ENCODE measurements at places on chromosomes 4 and X.
A peak's percentile ranks its signal among the peaks of the same experiment; 100 is the strongest.

DNA sequence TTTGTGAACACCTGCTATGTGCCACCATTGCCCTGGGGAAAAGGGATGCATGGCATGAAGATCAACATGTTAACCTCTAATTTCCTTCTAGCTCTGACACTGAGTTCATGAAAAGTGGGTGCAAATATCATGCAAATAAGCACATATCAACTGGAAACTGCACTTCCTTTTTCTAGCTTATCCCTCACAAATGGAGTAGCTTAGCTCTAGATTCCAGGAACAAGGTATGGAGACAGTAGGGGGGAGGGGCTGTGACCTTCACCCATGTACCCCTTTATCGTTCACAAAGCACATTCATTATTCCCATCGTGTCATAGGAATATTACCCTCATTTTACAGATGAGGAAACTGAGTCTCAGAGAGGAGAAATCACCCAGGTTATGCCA, 37.4 kb downstream of the STARD8 start:
- DNase-seq: no peak

DNA sequence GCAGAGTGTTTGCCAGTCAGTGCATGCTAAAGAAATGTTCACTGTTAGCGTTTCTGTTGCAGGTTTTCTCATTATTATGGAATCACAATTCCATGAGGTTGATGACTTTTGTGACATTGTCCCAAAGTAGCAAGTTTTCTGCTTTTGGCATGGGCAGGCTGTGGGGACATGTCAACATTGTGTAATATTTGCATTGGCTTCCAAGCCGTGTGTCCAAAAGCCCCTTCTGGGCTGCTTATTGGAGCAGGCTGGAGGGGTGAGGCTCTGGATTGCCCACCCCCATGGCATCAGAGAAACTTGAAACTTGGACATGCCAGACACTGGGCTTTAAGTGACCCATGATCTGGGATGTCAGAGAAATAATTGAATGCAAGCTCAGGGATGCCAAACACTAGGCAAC, 90.7 kb downstream of the RTL9 start:
- no peak for DNase-seq

DNA sequence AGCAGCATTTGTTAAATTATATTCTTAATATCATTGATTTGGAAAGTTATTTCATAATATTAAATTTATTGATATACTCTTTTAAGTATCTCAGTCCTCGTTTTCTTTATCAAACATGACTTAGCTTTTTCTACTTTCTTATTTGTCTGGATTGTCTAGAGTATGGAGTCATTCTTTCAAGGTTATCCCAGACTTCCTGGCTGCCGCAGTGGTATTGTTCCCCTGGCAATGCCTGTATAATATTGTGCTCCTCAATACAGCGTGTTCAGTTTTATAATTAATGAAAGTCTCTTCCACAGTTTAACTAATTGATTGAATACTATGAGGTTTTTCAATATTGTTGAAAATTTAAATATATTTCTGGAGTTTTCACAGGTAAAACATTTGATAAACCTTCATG, 310.9 kb downstream of the ANKRD50 start:
- no peak for DNase-seq

DNA sequence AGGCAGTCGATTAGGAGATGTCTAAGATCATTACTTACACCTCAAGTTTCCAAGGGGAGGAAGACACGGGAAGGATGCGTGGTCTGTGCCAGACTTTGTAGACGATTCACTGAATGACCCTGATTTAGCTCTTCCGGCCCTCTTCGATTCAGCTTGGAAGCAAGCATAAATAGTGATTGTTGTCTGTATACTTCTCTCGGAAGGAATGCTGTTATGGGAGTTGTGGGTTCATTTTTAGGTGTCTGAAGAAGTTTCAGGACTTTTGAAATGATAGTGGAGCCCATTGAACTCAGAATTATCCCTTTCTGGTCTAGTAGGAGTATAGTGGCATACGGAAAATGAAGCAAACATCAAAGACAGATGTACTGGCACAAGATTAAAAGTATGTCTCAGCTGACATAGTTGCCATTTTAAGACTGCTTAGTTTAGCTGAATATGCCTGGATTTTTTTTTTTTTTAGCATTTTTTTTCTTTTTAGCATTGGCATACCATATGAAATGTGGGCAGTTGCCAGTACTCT, 1.0 kb upstream of the ANKRD17 start:
- DNase-seq: peak; percentile 28

- no peak for DNase-seq
These were observed 43.1 kb downstream of the RAPGEF2 start for GRCh38 chr4:159145992-159146330.

- no peak for DNase-seq
These were observed 12.0 kb downstream of the TSPAN5 start for GRCh38 chr4:98646422-98646821.

DNA sequence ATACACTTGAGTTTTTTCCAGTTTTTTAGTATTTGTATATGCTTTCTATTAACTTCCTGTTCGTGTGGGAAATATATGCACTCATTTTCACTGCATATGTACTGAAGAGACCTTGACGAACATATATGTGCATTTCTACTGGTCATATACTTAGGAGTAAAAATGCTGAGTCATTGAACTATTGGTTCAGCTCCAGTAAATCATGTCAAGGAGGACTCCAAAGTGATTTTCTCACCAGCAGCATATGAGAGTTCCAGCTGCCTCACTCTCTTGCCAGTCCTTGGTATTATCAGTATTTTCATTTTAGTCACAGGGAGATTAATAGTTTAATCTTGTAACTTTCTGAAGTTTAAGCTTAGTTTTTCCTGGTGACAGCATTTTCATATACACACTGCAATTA, 2750.2 kb downstream of the ARAP2 start:
- DNase-seq: no peak

GRCh38 chrX:2608638-2609430, 82.3 kb upstream of the CD99 start:
- peak; percentile 67 for DNase-seq

GRCh38 chr4:8195431-8195830, 3.7 kb upstream of the SH3TC1 start:
- no peak for DNase-seq

- no peak for DNase-seq
These were observed 5.9 kb downstream of the IRAK1 start for GRCh38 chrX:154013614-154014360.

- DNase-seq: no peak
These were observed 54.5 kb downstream of the HTRA3 start for GRCh38 chr4:8323947-8324555.

DNA sequence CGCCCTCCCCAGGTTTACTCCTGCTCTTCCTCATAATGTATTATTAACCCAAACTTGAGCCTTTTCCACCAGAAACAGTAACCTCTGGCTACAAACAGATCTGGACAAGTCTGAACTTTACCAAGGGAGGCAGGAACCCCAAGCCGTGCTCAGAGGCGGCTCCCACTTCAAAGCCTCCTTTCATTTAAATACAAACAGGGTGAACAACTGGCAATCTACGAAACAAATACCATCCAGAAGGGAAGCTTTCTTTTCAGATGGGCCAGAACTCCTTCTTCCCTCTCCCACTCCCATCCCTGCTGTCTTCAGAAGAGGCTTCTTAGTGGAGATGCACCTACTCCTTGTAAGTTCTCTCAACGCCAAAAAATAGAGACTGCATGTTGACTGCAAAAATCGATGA, 2.1 kb upstream of the GPC4 start:
- no peak for DNase-seq

- peak; percentile 6 for DNase-seq
These were observed at the start of gene MGAT4D for GRCh38 chr4:140497747-140498636. MGAT4D (minus strand) TSS chr4:140498293; CDS start chr4:140498222, 71 bp downstream.

- peak; percentile 12 for DNase-seq
These were observed 21.2 kb upstream of the SLC25A31 start for GRCh38 chr4:127708985-127709384.

GRCh38 chrX:46670316-46670715, 88.6 kb downstream of the SLC9A7 start:
- no peak for DNase-seq
